Stimulated activated CD4-positive, alpha-beta T cell treated with anti-CD3 and anti-CD28 coated beads, Interleukin-4, amount 100 ng/mL, for 24 hours (primary cell): ENCODE measurements at places on chromosomes 4 and X.

- no peak for DNase-seq
These were observed 27.1 kb upstream of the ALB start for GRCh38 chr4:73376976-73377375.

GRCh38 chrX:127574829-127575228 is 477.4 kb downstream of the ACTRT1 start:
- DNase-seq = no peak

DNA sequence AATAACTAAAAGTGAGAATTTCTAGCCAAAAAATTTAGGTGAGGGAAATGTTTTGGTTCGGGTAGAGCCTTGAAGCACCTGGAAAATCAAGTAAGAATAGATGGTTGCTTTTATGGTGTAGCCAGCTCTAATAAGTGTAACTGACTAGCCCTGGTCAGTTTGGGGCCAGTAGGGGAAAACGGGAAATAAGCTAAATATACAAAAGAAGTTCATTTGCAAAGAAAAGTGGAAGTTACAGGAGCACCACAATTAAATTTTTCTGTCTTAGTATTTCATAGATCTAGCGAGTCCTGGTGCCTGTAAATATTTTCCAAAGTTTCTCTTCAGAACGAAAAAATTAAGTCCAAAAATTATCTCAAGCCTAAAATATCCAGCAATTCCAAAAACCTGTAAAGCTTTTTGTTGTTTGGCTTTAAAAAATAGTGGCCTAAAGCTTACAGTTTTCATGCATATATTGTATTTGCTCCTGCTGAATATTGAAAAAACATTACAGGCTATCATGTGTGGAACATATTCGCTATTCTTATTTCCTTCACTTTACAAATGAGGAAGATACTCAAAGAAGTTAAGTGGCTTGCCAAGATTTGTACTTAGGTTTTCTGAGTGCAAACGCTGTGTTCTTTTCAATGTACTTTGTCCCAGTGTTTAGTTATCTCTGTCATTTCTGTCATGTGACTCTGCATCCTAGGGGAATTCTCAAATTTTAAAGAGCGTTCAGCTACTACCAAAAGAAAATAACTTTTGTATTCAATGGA is 7.3 kb upstream of the PTPN13 start:
- no peak for DNase-seq

DNA sequence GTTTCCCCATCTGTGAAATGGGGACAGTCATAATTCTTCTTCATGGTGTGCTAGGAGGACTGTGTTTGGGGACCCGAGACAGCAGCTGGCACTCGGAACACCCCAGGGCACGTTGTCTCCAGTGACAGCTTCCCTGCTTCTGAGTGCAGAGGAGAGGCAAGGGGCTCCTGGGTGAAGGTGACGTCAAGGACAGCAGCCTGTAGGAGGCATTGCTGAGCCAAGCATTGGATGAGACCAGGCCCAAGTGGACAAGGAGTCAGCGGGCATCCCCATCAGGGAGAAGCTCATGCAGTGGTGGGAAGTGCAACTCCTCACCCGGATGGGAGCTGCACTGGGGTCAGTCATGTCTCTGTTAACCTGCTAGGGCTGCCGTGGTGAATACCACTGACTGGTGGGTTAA is 46.1 kb downstream of the EVC start:
- no peak for DNase-seq

DNA sequence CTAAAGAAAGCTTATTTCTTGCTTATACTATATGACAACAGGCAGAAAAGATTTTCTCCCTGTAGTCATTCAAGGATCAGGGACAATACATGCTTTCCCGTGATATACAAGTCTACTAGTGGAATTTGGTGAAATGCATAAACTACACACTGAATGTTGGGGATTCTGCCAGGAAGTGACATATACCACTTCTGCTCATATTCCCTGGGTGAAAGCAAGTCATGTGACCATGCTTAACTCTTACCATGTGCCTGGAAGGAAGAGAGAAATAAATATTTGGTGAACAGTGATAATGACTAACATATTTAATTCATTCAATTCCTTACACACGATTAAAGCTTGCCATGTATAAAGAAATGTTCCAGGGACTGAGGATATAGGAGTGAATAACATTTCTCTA is 534.6 kb downstream of the PPARGC1A start:
- no peak for DNase-seq

DNA sequence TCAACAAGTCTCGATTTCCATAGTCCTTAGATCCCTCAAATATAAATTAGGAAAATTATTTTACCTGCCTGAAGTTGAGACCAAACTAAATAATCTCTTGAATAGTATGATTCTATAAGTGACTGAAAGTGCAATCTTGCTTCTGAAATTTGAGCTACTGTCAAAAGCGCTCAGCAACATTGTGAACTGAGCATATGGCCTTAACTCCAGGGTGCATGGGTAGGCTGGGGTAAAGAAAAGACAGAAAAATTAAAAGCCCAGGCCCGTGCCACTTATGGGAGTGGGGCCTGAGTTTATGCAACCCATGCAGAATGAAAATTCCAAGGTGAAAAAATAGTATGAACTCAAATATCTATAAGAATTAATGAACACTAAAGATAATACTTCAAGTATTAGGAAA is 9.8 kb downstream of the PGRMC2 start:
- no peak for DNase-seq

GRCh38 chrX:103373581-103373980 is 2.8 kb upstream of the BEX3 start:
- no peak for DNase-seq

DNA sequence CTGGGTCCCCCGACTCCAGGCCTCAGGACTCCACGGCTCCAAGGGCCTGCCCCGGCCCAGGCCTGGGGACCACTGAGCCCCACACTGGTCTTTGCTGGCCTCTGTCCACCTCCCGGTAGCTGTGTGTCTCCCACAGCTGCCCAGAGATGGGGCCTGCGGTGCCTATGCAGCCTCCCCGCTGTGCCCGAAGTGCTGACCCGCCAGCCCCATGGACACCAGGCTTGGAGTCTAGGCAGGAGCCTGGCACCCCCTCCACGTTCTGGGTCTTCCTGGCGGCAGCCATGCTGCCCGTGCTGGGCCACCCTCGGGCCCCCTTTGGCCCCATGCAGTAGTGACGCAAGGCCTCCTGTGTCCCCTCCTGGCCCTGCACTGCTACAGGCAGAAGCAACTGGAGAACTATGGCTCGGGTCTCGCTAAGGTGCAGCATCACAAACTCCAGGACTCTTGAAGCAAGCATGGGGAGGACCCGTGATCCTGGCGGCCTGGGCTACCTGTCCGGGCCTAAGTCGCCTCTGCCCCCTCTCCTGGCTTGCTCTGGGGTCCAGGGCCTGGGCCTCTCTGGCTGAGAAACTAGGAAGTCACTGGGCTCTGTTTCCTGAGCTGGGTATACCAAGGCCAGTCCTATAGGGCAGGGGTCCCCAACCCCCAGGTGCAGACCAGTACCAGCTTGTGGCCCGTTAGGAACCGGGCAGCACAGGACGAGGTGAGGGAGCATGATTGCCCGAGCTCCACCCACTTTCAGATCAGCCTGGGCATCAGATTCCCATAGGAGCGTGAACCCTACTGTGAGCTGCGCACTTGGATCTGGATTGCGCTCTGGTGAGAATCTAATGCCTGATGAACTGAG is 917 bp downstream of the MYL5 start:
- DNase-seq = no peak
